ENCODE measurements at places on chromosomes 12 and 14. TPM values are rescaled to one million over a fixed set of nuclear protein-coding genes. Genes with fewer than 3 reads are reported as not detected.

The GPR132 gene
- total RNA-seq: 4.1 TPM

The NXPH4 gene
- not detected for total RNA-seq

The INHBE gene
- total RNA-seq: 1.4 TPM

The TUBA1C gene
- 64.3 TPM for total RNA-seq

The CLEC4C gene
- total RNA-seq: not detected

The NDRG2 gene
- total RNA-seq: 40.2 TPM

The NTN4 gene
- total RNA-seq: 11.1 TPM

The OR10G3 gene
- 5.1 TPM for total RNA-seq

The MYO1H gene
- 9.6 TPM for total RNA-seq

The RXYLT1 gene
- 17.3 TPM for total RNA-seq

The NR4A1 gene
- 26.5 TPM for total RNA-seq

The HCAR2 gene
- total RNA-seq: 7.2 TPM

The SHMT2 gene
- total RNA-seq: 156 TPM
